ENCODE measurements at places on chromosomes 7 and 10.

- peak; percentile 67 for DNase-seq
These were observed 294.5 kb upstream of the NFE2L3 start for GRCh38 chr7:25857376-25858067.

DNA sequence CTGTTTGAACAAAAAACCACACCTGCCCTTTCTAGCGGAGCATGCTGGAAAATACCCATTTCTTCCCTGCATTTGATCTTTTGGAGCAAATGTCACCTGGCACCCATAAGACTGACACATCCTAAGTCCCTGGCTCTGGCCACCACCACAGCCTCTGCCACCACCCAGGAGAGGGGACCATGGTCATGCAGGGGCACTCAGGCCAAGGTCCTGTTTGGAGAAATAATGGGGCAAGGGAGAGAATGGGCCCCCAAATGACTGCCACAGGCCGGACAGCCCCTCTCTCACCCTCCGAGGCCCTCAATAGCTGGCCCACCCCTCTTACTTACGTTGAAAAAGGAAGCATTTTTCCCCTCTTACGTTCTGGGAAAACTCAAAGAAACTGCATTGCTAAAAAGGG, 35.4 kb downstream of the RGS10 start:
- no peak for DNase-seq

DNA sequence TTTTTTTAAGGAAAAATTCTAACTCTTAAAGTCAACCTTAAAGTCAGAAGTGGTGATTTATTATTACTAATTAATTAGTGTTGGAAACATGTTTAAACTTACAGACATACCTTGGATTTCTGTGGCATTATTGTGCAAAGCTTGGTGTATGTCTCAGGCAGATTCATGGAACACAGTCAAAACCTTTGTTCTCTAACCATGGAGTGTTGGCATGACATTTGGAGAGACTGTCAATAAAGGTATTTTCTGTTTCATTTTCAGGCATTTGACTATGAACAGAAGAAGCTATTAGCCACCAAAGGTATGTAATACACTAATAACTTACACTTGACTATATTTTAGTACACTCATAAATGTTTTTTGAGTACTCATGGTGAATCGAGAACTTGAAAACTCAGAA, 293.7 kb downstream of the BICC1 start:
- no peak for DNase-seq

DNA sequence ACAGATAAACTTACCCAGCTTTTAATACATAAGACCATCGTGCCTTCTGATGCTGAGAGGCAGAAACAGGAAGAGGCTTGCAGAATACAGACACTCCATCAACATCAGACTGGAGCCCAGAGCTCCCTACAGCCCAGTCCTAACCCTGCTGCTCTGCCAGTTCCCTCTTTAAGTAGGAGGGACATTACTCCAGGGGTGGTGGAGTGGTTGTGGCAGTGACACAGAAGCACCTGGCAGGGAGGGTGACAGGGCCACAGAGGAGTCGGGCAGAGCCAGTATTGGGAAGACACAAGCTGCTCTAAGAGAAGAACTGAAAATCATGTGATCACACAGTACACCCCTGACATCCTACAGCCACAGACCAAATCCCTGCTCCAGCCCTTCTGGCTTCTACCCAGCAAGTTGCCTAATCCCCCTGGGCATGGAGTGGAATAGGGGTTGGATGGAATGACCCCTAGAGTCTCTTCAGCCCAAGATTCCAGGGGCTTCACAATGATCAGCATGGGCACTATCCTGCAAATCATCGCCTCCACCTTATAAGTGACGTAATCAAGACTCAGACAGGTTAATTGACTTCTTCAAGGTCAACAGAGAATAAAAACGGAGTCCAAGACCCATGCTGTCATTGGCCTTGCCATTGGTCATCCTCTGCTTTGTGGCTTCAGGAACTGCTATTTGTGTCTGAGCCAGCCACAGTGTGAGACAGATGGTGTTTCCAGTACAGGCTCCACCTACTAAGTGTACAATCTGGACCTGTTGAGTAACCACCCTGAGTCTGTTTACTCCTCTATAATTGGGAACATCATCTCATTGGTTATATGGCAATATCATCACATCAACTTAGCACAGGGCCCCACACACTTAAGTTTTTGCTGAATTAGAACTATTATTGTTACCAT, 61.1 kb upstream of the ZMIZ1 start:
- no peak for DNase-seq

- DNase-seq: no peak
These were observed 199.9 kb downstream of the EVX1 start for GRCh38 chr7:27442455-27442854.

Data from K562 (cell line).